ENCODE measurements at places on chromosomes 11 and 22. TPM values are rescaled to one million over a fixed set of nuclear protein-coding genes. Genes with fewer than 3 reads are reported as not detected.

COMMD9 gene
- total RNA-seq, result 58.0 TPM

TENM4 gene
- total RNA-seq, result 0.63 TPM

BCO2 gene
- 169 TPM for total RNA-seq

NXPE4 gene
- not detected for total RNA-seq

NCAM1 gene
- total RNA-seq, result 332 TPM

- no peak overlapping the region for H3K4me3 ChIP-seq
- DNase-seq, result no peak
- H3K36me3 ChIP-seq, result no peaks in the 10 kb centered on the region
- H3K4me1 ChIP-seq, result no peaks in the 10 kb centered on the region
- H3K27ac ChIP-seq, result no peak overlapping the region
Measured at GRCh38 chr22:18933914-18934313, 2.2 kb downstream of the PRODH start.

DNA sequence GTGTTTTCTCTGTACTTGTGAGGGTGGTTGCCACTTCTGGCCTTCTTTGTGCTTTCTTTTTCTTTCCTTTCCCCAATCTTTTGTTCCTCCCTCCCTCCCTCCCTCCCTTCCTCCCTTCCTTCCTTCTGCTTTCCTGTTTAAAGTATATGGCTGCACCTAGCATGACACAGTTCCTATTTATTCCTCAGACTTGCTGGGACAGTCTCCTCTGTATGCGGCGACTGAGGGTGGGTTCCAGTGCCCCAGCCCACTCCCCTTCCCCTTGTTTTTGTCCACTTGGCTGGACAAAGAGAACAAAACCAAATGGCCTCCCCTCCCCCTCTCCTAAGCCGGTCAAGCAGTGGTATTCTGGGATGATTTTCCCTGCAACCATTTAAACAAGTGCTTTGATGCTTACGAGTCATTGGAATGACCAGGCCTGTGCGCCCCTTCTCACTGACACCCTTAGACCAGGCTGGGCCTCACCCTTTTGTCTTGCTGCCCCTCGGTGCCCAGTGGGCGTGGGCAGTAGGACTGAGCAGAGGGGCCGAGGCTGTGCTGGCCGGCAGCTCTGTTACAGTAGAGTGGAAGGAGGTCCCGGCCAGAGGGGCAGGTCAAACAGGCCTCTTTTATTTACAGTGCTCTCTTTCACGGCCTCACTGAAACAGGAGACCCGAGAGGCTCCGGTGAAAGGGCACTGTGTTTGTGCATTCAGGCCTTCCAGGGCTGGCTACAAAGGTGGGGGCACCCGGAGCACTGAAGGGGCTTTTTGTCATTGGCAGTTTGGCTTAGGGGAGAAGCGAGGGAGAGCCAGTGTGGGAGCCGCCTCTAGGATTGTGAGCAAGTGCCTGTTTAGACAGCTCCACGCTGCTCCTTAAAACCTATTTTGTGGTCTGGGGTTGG, 32.2 kb downstream of the ZBTB16 start:
- peaks cover 45% of the 10 kb centered on the region for H3K36me3 ChIP-seq
- peaks cover 100% of the 10 kb centered on the region for H3K4me1 ChIP-seq
- H3K27ac ChIP-seq, result peak overlapping the region; percentile 60
- DNase-seq, result no peak
- H3K4me3 ChIP-seq, result peak overlapping the region; percentile 8

DNA sequence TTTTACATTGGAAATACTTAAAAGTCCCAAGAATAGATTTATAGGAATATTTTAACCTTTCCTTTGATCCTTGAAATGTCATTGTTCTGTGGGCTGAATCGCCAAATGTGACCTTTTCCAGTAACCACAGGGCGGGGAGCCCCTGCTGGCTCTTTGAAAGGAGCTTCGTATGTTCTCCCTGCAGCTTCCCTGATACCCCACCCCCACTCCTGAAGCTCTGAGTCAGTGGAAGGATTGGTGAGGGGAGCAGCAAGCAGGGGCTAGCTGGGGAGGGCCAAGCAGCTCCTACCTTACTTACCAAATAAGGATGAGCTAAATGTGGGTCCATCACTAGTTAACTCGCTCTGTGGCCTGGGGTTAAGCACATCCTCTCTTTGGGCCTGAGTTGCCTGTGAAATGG, 87.7 kb downstream of the CHST1 start:
- no peaks in the 10 kb centered on the region for H3K36me3 ChIP-seq
- H3K4me3 ChIP-seq, result no peak overlapping the region
- no peak for DNase-seq
- peaks cover 98% of the 10 kb centered on the region for H3K27me3 ChIP-seq
- H3K4me1 ChIP-seq, result no peaks in the 10 kb centered on the region

DNA sequence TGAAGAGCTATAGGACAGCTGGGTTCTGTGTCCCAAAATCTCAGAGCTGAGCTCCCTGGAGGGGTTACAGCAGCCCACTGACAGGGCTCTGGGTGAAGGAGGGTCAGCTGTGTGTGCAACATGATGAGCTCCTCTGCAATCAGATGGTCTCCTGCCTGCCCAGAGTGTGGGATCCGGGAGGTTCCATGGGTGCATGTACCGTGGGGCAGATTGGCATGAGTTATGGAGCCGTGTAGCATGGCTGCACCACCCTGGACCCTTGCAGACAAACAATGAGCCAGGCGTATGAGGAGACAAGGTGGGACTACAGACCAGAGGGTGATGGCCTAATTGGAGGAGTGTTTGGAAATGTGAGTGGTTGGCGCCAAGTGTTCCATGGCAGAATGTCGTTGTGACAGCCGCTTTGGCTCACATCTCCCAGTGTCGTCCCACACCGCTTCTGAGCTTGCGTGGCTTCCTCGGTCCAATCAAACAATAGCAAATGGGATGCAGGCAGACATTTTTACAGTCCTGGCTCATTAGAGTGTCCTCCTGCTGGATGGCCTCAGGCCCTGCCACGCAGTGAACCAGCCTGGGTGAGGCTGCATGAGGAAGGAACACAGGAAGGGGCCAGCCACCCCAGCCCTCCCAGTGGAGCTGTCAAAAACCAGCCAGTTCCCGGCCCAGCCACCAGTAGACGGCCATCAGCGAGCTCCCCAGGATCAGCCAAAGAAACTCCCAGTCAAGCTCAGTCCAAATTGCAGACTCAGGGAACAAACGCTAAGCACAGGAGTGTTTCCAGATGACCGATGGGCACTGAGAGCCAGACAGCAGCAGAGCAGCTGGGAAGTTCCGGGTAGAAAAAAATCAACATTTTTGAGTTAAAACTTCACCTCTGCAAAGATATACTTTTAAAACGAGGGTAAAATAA, 1066.9 kb downstream of the BRD1 start:
- H3K36me3 ChIP-seq, result no peaks in the 10 kb centered on the region
- no peaks in the 10 kb centered on the region for H3K4me1 ChIP-seq
- peaks cover 37% of the 10 kb centered on the region for H3K27me3 ChIP-seq
- H3K27ac ChIP-seq, result no peak overlapping the region

GRCh38 chr11:46345131-46345597, 2.1 kb upstream of the DGKZ start:
- H3K36me3 ChIP-seq, result no peaks in the 10 kb centered on the region
- H3K27me3 ChIP-seq, result no peaks in the 10 kb centered on the region
- H3K27ac ChIP-seq, result peak overlapping the region; percentile 96
- DNase-seq, result peak; percentile 75
- H3K4me1 ChIP-seq, result peaks cover 88% of the 10 kb centered on the region

DNA sequence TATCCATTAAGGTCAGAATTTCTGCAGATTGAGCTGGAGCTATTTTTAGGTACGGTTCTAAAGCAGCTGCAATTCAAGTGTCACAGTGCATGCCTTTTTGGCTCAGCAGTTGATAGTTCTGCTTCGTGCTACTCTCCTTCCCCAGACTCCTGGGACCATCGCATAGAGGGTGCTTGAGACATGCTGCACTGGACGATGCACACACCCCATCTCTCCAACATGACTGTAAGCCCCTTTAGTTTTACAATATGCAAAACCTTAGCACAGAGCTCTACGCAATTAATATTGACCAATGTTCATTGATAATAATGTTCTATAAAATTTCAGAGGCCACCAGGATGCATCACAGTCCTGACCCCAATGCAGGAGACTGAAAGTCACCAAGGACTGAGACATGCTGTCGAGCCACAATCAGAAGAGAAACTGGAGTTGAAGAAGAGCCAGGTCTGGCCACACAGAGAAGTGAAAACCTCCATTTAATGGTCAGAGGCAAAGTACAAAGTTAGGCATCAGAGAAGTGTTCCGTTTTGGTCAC, 120.9 kb upstream of the ZC3H12C start:
- no peak overlapping the region for H3K27ac ChIP-seq
- H3K4me1 ChIP-seq, result peaks cover 24% of the 10 kb centered on the region
- no peaks in the 10 kb centered on the region for H3K36me3 ChIP-seq

DNA sequence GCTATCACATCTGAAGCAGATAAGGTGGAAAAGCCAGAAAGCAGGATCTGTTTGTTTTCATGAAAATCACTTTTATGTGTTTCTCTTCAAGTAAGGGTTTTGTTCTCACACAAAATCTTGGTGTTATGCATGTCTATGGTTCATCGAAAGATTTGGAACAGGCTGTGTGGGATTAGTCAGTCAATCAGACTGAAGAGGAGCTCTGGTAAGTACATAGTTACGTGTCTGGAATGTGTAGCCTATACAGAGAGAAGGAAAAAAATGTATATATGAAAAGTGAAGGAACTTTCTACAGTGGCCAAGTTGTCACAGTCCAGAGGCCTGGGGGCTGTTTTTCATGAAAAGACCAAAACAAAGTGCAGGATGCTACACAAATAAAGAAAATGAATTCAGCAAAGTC, 156.7 kb downstream of the CNTN5 start:
- H3K27me3 ChIP-seq, result no peaks in the 10 kb centered on the region
- no peak for DNase-seq
- no peaks in the 10 kb centered on the region for H3K36me3 ChIP-seq
- H3K27ac ChIP-seq, result no peak overlapping the region
- H3K4me1 ChIP-seq, result no peaks in the 10 kb centered on the region
- no peak overlapping the region for H3K4me3 ChIP-seq

DNA sequence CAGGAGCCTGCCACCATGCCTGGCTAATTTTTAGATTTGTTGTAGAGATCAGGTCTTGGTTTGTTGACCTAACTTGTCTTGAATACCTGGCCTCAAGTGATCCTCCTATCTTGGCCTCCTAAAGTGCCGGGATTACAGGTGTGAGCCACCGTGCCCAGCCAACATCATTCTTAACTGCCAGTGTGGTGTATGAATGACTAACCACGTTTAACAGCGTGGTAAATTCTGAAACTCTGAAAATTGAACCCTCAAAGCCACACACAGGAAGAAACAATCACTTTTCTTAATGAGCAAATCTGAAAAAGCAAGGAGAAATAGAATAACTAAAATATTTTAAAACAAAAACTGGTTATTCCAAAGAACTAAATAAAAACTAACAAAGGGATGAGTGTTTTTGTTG, 7.4 kb downstream of the TMEM9B start:
- H3K36me3 ChIP-seq, result peaks cover 46% of the 10 kb centered on the region
- H3K27me3 ChIP-seq, result no peaks in the 10 kb centered on the region
- no peak overlapping the region for H3K4me3 ChIP-seq
- H3K4me1 ChIP-seq, result peaks cover 20% of the 10 kb centered on the region

Measured in left ventricle myocardium inferior (tissue), 1 donor.